Left forelimb (tissue), 1 donor: ENCODE measurements at places on chromosomes 3 and 15.
A peak's percentile ranks its signal among the peaks of the same experiment; 100 is the strongest.

DNA sequence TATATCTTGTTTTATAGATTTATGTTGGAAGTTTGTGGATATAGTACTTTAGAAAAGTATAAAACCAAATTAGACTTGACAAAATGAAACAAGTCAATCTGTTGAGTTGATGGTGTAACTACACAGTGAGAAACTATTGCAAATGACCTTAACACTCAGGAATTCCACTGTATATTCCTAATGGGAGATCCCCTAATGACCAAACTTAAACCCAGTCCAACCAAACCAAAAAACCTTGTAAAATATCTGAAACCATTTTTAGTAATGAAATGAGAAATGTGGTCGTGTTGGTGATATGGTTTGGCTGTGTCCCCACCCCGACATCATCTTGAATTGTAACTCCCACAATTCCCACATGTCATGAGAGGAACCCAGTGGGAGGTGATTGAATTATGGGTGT lies 31.9 kb upstream of the ATP13A3 start:
- no peak for DNase-seq

DNA sequence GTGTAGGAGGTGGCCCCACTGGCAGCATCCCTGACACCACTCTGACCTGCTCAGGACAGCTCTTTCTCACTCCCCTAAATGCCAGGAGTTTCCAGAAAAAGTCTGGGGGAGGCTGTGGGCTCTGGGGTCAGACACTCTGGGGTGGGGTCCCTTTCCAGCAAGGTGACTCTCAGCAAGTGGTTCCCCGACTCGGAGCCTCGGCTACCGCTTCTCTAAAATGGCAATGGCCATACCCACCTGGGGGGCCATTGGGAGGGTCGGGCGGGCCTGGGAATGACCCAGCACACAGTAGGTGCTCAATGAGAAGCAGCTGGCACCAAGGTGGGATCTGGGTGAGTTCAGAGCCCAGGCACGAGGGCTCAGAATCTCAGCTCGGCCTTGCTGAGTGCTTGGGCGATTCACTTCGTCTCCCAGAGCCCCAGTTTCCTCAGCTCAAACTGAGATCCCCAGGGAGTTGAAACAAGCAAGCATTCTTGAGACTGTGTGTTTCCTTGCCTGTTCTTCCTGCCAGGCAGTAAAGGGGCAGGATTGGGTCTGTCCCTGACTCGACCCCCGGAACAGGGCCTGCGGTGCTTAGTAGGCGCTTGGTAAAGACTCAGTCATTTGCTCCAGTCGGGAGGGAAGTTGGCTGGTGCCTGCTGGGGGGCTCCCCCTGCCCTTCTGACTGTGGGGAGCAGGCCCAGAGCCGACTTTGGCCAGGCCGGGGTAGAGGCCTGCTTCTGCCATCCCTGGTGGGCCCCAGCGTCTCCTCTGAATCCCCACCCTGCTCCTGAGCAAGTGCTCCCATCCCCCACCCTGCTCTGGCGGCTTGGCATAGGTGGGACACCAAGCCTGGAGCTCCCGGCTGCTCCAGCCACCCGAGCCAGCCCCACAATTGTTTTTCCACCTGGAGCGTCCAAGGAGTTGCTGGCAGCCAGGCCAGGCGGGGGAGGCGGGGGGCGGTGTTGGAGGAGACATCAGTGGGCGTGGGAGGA lies 32.9 kb upstream of the FBLN2 start:
- DNase-seq: peak; percentile 83

- no peak for DNase-seq
Measured at GRCh38 chr3:16260046-16260445, 4.7 kb downstream of the DPH3 start.

DNA sequence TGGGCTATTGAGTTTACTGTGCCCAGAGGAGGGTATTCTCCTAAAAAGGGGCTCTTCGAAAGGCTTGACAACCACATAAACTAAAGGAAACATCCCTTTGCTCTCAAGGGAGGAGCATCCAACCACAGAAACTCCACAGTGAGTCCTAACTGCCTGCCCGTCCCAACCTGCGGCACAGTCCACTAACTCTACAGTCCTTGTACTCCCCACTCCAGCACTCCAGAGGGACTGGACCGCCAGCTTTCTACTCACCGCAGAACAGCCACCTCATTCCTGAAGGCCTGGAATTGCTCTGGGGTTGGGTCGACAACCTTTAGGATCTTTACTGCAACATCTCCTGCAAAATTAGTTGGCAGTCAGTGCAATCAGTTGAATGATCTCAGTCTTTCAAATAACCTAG lies 34.6 kb downstream of the MKRN2 start:
- DNase-seq: no peak

GRCh38 chr15:73009066-73010056 lies 42.9 kb upstream of the NEO1 start:
- no peak for DNase-seq

- DNase-seq: no peak
Measured at GRCh38 chr15:48361685-48362084, 30.5 kb downstream of the DUT start.

DNA sequence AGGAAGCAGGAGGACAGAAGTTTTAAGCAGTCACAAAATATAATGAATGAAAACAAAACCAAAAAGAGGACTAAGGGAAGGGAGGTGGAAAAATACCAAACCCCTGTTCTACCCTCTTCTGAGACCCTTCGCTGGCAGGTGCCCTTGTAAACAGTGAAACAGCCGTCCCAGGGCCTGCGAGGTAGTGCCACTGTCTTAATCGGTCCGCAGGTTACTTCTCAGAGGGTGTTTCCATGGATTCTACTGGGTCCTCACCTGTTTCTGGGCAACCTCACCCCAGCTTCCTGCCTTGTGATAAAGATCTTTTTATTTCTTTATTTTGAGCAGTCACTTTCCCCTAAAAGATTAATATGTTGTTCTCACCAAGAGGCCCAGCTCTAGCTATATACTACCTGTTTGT lies 65.3 kb downstream of the SLC30A4 start:
- DNase-seq: no peak

- no peak for DNase-seq
Measured at GRCh38 chr3:141955175-141955574, 78.7 kb downstream of the ATP1B3 start.

DNA sequence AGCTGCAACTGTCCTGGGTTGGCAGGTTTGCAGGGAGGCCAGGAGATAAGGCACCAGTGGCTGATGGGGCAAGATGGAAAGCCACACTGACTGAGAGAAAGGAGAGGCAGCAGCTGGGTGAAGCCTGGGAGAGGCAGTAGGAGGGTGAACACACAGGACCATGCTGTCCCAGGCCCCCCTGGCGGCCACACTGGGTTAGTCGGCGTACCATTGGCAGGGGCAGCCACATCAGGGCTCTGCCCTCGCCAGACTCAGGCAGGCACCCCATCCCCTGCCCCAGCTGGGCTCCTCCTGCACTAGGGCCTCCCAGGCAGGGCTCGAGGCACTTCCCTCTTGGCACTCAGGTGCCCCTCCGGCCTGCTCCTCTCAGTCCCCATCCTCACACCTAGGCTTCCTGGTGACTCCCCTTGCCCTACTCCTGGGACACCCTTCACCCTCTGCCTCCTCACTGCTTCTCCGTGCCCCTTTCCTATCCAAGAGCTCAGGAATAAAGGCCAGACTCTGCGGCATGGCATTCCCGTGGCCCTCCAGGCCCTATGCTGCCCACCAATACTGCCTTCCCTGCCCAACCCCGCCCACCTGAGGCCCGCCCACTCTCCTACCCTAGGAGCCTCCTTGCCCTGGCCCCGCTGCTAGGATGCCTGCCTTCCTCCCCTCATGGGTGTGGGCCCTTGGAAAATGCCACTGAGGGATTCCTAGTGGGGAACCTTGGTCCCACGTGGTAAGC lies 28.7 kb upstream of the DUSP7 start:
- no peak for DNase-seq
